Neural progenitor cell (in vitro differentiated cells): ENCODE measurements at places on chromosomes 16 and 17. TPM values are rescaled to one million over a fixed set of nuclear protein-coding genes. Genes with fewer than 3 reads are reported as not detected.
A peak's percentile ranks its signal among the peaks of the same experiment; 100 is the strongest.

KCNH4 gene
- not detected in 2 replicates for total RNA-seq

TNFRSF17 gene
- not detected in 2 replicates for total RNA-seq

USP43 gene
- 0.06 TPM in 1 of 2 replicates, not detected in the other for total RNA-seq

PDPK1 gene
- 13.6 and 13.9 TPM in 2 replicates for total RNA-seq

CES5A gene
- not detected in 2 replicates for total RNA-seq

- DNase-seq = no peak
Measured at GRCh38 chr16:14464796-14465195, 165.3 kb downstream of the PARN start.

- DNase-seq = no peak
Measured at GRCh38 chr17:78933025-78933958, 8.1 kb upstream of the TIMP2 start.

- peak; percentile 87 for DNase-seq
Measured at GRCh38 chr16:81238296-81239011, at the start of gene BCO1. TSS of gene BCO1 (plus strand) at chr16:81238689. CDS start at chr16:81238909, 220 bp downstream.

DNA sequence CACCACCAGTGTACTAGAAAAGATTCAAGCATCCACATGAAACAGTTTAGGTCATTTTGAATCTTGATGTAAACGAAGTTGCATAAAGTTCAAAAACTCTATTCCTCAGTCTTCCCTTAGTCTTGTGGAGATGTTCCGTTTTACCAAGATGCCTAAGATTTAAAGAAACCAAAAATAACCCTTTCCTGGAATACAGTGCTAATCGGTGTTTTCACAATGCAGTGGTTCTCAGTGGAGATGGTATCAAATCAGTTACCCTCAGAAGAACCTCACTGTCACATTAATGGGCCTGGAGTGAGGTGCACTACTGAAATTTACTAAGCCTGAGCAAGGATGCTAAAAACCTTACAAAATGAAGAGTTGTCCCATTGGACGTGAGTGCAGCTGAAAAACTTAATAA, 9.1 kb downstream of the PTRH2 start:
- no peak for DNase-seq

DNA sequence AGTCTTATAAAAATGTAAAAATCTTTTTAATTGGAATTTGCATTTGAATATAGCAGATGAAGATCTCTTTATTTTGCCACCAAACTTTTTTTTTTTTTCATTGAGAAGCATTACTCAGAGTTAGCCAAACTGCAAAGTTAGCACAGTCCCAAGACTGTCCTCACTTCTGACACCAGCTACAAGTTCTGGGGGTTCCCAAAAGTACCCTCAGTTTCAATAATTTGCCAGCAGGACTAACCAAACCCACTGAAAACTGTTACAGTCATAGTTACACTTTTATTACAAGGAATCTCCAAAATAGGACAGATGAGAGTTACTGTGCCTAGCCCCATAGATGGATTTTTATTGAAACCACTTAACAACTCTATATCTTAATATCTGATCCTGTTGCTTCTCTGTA, 144.1 kb downstream of the CHD9 start:
- DNase-seq = no peak

DNA sequence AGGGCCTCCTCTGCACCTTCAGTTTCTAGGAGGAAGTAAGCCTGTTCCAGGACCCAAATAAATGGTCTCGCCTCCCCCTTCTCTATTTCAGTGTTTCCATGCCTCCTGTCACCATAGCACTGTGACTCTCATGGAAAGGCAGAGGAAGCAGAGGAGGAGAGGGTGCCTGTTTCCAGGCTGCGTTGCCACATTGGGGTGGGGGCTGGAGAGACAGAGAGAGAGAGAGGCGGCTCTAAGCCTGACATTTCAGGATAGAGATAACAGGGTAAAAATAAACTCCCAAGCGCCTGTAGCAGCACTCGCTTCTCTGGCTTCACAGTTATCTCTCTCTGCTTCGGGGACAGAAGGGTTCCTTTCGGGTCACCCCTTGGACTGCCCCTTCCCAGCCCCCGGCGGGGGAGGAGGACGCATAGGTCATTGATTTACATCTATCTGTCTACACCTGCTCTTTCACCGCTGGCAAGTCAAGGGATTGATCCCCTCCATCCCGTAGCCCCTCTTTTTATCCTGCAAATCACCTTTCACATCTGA, 71.2 kb upstream of the MRTFB start:
- no peak for DNase-seq

GRCh38 chr17:76826330-76827068, 41.7 kb upstream of the MGAT5B start:
- no peak for DNase-seq

DNA sequence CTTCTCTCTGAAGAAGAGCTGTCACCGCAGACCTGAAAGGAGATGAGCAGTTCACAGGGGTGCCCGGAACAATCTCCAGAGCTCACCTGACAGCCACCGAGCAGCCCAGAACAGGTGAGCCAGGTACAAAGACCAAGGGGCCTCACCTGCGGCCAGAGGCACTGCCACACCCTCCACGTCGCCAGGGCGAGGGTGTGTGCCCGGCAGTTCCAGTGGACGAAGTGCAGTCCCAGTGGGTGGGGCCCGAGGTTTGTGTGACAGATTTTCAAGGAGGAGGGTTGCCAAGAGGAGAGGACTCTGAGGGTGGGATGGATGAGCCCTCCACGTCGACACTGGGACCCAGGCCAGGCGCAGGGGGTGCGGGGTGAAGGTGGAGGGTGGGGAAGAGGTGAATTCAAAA, 61.7 kb downstream of the SMPD3 start:
- no peak for DNase-seq

- no peak for DNase-seq
Measured at GRCh38 chr16:27243725-27244362, 24.7 kb downstream of the NSMCE1 start.

- DNase-seq = no peak
Measured at GRCh38 chr17:50629902-50630301, 4.8 kb upstream of the ABCC3 start.

DNA sequence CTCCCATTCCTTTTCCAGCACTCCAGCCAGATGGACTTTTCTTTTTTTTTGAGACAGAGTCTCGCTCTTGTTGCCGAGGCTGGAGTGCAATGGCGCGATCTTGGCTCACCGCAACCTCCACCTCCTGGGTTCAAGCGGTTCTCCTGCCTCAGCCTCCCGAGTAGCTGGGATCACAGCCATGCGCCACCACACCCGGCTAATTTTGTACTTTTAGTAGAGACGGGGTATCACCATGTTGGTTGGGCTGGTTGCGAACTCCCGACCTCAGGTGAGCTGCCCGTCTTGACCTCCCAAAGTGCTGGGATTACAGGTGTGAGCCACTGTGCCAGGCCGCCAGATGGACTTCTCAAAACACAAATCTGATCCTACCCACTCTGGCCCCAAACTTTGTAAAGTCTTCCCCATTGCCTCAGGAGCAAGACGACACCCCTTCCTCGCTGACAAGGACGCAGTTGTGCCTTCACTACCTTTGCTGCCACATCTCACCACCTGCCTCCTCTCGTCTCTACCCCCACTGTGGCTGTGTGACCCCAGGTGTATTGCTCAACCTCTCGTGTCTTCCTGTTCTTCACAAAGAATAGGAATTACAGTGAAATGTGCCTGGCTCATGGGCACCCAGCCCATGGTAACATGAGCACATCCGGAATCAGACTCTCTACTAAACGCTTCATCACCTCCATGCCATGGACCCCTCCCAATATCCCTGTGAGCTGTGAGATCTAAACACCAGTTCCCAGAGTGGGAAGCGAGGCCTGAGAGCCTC, 3.7 kb upstream of the BANP start:
- DNase-seq = no peak
